SK-N-DZ (cell line): ENCODE measurements at places on chromosomes 16 and 17.

- no peak for DNase-seq
Observed at GRCh38 chr17:55742272-55743102, 8.4 kb upstream of the PCTP start.

- no peak for DNase-seq
Observed at GRCh38 chr17:41486809-41487530, 2.7 kb downstream of the KRT36 start.

DNA sequence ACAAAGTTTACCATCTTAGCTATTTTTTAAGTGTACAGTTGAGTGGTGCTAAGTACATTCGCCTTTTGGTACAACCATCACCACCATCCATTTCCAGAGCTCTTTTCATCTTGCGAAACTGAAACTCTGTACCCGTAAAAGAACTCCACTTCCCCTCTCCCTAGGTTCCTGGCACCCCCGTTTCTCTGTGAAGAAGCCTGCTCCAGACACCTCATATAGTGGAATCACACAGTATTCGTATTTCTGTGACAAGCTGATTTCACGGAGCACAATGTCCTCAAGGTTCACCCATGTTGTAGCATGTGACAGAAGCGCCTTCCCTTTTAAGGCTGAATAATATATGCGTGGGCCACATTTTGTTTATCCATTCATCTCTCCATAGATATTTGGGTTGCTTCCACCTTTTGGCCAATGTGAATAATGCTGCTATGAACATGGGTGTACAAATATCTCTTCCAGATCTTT lies 54.2 kb upstream of the MAP3K14 start:
- no peak for DNase-seq

DNA sequence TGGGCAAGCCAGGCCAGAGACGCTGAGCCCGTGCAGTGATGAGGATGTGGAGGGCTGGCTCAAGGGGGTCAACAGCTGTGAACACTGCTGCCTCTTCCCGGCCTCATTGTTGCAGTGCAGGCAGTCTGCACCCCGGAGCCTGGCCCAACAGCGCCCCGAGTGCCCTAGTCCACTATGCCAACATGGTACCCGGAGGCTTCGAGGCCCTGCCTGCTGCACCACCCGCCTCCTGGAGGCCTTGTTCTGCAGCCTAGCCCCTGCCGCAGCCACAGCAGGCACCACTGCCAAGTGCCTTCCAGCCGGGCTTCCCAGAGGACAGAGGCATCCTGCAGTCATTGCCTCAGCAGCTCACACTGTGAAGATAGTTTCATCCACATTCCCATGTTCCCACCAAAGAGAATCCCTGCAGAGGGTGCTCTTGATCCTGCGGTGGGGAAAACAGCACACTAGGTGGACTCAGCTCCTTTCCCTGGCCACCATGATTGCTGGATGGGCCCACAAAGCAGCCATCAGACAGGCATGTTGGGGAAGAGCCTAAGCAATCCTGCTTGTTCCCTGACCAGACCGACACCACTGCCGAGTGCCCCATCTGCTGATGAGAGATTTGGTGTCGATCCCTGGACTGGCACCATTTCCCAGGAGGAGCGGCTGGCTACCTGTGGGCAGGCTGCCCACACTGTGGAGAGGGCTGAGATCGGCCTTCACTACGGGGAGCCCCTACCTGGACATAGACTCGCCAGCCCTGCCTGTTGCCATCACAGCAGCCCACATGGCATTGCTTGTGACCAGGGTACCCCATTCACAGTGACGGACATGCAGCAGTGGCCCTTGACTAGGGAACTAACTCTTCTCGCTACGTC lies 44.9 kb downstream of the USP22 start:
- DNase-seq = no peak

GRCh38 chr16:86222965-86223551 lies 287.3 kb upstream of the FOXF1 start:
- no peak for DNase-seq

DNA sequence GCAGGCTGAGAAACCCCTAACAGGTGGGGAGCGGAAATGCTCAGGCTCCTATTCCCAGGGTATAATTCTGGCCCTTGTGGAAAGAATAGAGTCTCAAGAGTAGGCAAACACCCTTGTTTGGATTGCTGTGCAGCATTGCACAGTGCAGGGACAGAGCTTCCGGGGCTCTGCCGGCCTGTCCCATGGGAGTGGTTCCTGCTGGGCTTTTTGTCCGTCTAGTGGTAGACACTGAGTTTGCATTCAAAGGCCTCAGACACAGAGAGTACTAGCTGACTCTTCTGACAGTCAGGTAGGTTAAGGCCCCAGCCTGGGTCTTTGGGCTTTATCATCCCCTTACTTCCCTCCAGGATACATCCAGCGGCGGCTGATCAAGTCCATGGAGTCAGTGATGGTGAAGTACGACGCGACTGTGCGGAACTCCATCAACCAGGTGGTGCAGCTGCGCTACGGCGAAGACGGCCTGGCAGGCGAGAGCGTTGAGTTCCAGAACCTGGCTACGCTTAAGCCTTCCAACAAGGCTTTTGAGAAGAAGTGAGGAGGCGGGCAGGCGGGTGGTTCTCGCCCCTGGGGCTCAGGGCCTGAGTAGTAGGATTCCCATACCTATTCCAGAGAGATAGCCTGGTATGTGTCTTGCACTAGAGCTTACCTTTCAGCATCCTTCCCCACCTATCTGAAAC lies 18.1 kb downstream of the POLR2A start:
- DNase-seq = no peak

DNA sequence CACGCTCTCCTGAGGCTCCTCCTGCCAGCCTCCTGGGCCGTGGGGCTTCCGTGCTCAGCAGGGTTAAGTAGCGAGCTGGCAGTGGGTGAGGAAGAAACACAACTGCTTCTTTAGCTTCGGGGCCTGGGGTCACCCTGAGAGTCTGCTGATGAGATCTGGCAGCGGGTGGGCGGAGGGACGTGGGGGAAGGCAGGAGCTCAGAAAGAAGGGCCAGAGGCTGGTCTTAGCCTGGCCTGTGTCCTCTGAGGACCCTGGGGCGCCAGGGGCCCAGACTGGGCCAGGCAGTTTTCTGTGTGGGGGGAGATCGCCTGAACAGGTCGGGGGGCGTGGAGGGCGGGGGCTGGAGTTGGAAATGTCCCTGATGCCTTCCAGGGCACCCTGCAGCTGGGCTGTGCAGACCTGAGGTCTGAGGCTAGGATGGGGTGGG lies 97.8 kb upstream of the GSE1 start:
- DNase-seq = peak; percentile 57

DNA sequence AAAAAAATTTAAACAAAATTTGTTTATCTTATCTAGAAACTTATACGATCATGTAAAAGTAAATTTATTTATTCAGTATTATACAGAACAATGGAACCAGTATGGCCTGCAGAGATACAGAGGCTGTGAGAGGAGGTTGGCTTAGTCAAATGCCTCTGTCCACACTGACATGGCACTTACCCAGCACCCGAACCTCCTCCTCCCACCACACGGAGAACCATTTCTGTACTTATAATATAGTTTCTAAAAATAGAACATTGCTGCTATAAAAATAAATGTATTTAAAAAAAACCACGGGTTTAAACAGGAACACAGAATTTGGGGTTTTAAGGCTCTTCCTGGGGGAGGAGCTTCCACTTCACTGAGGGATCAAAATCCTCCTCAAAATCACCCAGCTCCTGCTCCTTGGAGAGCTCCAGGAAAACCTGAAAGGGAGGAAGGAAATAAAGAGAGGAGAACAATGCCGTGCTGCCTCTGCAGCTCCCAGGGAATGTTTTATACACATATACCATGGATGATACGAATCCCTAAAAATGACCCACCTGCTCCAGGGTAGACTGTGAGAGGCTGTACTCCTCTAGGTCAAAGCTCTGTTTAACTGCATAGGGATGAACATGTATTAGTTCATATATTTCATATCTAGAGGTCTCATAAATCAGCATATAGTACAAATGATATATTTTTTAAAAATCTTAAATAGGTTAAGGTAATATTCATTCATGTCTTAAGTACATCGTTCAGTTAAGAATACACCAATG lies 87.3 kb downstream of the ABCA8 start:
- no peak for DNase-seq

DNA sequence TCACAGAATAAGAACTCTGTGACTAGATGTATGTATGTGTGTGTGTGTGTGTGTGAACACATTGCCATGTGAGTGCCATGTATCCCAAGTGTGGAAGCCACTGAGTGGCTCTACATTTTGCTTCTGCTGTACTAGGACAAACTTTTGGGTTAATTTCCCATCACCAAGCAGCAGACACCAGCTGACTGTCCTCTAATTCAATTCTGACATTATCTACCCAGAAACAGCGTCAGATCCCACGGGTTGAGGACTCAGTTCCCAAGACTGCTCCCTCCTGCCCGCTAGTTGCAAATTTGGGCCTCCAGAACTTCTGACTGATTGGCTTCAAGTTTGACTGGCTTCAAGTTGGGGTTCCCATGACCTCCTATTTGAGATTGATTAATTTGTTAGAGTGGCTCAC lies 29.2 kb downstream of the HS3ST2 start:
- no peak for DNase-seq

- no peak for DNase-seq
Observed at GRCh38 chr16:1308036-1308976, 1.1 kb upstream of the UBE2I start.

DNA sequence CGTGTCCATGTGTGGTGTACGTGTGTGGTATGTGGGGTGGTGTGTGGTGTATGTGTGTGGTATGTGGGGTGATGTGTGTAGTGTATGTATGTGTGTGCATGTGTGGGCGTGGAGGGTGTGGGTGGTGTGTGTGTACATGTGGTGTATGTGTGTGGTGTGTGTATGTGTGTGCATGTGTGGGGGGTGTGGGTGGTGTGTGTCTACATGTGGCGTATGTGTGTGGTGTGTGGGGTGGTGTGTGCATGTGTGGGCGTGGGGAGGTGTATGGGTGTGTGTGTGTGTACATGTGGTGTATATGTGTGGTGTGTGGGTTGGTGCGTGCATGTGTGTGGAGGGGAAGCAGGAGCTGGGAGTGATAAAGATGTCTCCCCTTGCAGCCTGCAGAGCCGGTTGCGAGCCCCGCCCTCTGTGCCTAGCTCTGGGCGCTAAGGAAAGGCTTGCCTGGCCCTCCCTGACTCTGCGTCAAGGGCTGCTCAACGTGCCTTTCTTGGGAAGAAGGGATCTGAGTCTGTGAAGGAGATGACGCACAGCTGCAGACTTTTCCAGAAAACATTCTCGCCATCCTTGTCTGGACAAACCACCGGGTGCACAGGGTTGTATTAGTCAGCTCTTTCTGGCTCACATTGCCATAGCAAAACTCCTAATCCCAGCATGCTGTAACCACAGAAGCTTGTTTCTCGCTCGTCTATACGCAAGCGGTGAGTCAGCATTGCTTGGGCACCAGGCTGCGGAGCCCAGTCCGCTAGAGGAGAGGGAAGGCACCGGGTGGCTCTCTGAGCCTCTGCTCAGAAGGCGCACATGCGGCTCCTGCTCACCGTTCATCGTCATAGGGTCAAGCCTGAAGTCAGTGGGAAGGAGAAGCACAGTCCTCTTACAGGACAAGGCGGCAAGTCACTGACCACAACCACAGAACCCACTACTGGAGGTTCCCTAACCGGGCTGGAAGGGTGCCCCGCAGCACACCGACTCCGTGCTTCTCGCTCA lies 2.0 kb upstream of the CD300H start:
- DNase-seq = no peak

- no peak for DNase-seq
Observed at GRCh38 chr16:67936124-67936879, at the start of gene PSMB10. Gene PSMB10, minus strand, starts transcription at chr16:67936850. Its CDS starts 101 bp downstream, at chr16:67936749.

DNA sequence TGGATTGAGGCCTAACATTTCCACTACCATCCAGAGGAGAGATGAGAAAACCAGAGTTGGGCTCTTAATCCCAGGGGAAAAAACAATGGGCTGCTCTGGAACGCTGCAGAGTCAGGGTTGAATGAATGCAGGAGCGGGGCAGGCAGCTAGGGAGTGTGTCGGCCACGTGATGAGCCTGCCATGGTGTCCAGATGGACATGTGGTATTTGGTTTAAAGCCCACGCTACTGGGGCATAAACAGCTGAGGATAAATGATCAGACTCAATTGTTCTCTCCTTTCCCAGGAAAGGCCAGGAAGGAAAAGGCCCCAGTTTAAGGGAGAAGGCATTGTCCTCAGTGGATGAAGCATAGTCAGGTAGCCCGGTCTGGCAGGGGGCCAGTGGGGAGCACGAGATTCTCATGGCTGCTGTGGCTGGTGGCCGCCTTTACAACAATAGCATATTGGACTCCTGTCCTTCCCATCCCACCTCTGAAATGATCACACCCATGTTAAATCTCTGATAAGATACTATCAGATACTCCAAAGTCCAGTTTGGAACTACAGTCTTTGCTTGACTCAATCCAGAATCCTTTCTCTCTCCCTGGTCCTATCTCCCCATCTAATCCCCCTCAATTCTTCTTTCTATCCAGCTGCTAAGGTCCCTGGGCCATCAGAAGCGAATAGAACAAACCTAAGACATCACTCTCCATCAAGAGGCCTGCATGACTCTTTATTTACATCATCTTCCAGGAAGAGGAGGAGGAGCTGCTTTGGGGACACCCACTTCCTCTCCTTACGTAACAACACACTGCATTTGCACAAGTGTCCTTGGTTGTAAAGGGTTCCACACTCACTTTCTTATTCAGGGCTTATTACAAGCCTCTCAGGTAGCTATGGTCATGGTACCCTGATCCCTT lies 20.4 kb downstream of the CA4 start:
- peak; percentile 36 for DNase-seq

DNA sequence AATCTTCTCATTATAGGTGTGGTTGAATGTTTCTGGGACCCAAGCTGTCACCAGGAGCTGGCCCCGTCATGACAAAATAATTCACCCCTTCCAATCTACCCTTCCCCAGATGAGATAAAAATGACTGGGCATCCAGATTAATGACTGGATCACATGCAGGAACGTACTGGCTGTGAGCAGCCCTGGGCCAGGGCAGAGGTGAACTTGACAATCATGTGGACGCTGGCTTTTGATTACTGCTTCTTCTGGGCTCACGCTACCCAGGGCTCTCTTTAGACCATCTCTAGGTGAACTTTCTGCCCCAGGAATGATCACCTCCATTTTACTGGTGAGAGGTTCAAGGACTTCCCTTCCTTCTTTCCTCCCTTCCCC lies 18.3 kb downstream of the CBX4 start:
- no peak for DNase-seq

GRCh38 chr17:64579917-64580316 lies 73.1 kb downstream of the CEP95 start:
- DNase-seq = no peak

- DNase-seq = no peak
Observed at GRCh38 chr16:13376174-13376573, 474.8 kb downstream of the SHISA9 start.

DNA sequence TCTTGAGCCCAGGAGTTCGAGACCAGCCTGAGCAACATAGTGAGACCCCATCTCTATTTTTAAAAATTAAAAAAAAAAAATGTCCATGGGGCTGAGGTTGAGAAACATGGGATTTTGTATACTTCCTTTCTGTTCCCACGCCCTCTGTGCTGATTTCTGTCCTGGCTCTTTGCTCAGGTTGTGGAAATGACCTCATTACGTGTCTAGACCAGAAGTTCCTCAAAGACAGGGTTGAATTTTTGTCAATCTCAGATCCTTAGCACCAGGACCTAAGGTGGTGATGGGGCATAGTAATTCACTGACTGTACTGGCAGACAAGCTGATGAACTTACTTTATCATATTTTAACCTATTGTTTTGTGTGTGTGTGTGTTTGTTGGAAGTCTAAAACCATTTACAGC lies 11.2 kb upstream of the HNF1B start:
- no peak for DNase-seq

- no peak for DNase-seq
Observed at GRCh38 chr16:17829811-17830210, 359.1 kb upstream of the XYLT1 start.
